ENCODE measurements at places on chromosomes 6 and 20.
A peak's percentile ranks its signal among the peaks of the same experiment; 100 is the strongest.

- DNase-seq = no peak
Observed at GRCh38 chr20:20489648-20490341, 121.9 kb downstream of the INSM1 start.

GRCh38 chr20:47441774-47442150, 59.9 kb upstream of the NCOA3 start:
- no peak for DNase-seq

GRCh38 chr6:100475554-100476320, 11.0 kb upstream of the SIM1 start:
- DNase-seq = no peak

DNA sequence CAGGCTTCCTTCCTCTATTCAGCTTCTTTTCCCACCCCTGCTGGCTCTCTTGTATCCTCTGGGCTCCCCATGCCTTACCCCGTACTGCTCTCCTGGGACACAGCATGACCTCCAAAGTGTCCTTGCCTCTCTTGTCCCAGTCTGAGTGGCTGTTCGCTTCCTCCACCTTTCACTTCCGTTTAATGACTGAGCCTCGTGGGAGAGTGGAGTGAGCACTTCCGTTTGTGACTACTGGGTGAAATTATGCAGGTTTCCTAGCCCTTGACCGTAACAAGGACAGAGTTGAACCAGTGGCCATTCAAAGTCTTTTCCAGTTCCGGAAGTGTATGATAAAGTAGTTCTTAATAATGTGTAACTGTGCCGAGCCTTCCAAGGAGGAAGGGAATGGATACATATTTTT, 109.2 kb downstream of the ARID1B start:
- DNase-seq = peak; percentile 54

DNA sequence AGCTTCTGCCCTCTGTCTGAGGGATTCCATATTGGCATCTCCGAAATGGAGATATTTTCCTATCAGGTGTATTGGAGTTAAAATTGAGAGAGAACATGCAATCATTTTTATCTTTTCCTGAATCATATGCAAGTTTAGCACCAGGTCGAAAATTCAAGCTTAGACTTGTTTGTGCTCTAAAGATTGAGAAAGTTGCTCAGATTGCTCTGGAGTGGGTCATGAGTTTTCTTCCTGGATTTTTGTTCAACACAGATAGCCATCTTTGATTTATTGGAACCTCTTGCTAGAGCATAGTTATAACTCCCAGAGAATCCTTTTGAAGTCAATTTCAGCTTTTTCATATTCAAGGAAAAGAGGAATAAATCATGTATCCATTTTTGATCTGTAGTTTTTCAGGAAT, 373.5 kb upstream of the FLRT3 start:
- no peak for DNase-seq

- no peak for DNase-seq
Observed at GRCh38 chr20:5967469-5967868, 17.0 kb downstream of the MCM8 start.

GRCh38 chr6:81031416-81031815, 721.1 kb downstream of the TENT5A start:
- no peak for DNase-seq

DNA sequence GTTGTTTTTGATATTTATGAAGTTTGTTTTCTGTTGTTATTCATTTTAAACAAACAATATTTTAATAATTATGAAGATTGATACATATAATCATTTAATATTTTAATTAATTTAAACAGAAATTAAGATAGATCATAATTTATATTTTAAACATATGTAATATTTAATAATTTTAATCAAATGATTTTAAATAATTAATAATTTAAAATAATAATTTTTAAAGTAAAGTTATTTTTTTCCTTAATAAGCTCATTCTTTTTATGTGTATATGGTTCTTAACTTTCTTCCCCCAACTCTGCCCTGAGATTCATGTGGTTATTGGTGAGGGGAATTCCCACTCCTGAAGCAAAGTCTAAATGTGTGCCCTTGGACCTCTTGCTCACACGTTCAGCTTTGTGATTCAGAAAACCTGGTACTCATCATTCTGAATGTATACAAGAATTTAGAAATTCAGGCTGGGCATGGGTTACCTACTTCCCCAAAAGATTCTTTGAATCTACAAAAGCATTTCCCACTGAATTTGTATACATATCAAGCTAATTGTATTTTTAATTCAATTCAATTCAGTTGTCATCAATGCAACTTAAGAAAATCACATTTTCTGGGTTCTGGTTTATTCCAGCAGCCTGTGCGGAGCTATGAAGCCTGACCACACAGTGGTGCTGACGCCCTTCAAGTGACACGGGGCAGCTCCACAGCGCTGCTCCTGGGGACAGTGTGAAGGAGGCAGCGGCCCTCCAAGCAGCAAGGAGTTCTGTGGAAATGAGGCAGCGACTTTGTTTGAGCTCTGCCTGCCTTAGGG, 168.9 kb upstream of the UST start:
- DNase-seq = peak; percentile 82

- DNase-seq = no peak
Observed at GRCh38 chr6:37101991-37102298, 68.0 kb upstream of the PIM1 start.

- peak; percentile 53 for DNase-seq
Observed at GRCh38 chr6:148559848-148560433, 186.9 kb upstream of the UST start.

GRCh38 chr6:25035174-25035511, 99.4 kb upstream of the RIPOR2 start:
- no peak for DNase-seq

GRCh38 chr20:6036213-6036612, 17.6 kb downstream of the LRRN4 start:
- no peak for DNase-seq

- no peak for DNase-seq
Observed at GRCh38 chr6:7257521-7258230, 55.3 kb downstream of the SSR1 start.

DNA sequence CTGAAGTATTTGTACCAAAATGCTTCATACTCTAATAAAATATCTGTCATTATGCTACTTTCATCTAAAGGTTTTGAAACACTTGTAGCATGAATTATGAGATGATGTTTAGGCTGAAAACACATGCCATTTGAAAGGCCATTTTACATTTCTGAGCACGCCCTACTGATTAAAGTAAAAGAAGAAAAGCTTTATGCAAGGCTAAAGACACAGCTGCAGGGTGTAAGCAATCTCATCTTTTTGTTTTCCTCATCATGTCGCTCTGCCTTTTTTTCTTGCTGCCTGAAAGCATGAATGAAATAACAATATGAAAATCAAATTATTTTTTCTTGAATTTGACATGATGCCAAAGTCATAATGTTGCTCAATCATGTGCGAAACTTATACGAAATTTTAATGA, 148.6 kb upstream of the ARG1 start:
- DNase-seq = no peak

DNA sequence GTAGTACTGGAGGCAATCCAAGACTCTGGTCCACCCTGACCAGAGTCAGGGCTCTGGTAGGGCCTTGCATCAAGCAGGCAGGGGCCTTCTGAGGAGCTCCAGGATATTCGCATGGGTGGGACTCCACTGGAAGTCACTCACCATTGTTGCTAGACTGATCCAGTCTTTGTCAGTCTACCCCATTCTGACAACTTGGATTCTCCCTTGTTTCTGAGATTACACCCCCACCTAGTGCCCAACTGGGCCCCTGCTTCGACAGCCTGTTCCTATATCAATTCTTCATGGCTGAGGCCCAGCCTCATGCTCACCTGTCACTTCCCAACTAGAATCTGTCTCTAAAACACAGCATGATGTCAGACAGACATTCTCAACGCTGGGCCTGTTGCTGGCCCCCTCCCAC, 5.2 kb downstream of the SLC35D3 start:
- DNase-seq = peak; percentile 50

- DNase-seq = no peak
Observed at GRCh38 chr6:65059568-65059967, 647.5 kb downstream of the EYS start.

DNA sequence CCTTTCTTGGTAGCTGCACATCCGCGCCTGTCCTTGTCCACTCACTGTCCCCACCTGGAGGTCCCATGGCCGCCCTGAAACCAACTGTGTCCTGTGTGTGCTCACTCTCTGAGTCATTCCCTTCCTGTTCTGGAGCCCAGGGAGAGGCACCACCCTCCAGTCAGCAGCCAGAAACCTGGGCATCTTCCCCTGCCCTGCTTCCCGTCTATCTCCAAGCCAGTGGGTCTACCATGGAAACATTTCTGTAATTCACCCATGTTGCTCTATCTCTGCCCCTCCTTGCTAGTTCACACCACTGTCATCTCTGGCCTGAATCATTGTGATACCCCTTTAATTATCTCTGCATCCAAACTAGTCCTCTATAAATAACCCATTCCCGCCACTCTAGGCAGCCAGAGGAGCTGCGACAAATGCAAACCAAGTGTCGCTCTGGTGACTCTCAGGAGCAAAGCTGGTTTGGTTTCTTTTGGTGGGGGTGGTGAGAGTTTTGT, 28.8 kb upstream of the SYNJ2 start:
- no peak for DNase-seq

DNA sequence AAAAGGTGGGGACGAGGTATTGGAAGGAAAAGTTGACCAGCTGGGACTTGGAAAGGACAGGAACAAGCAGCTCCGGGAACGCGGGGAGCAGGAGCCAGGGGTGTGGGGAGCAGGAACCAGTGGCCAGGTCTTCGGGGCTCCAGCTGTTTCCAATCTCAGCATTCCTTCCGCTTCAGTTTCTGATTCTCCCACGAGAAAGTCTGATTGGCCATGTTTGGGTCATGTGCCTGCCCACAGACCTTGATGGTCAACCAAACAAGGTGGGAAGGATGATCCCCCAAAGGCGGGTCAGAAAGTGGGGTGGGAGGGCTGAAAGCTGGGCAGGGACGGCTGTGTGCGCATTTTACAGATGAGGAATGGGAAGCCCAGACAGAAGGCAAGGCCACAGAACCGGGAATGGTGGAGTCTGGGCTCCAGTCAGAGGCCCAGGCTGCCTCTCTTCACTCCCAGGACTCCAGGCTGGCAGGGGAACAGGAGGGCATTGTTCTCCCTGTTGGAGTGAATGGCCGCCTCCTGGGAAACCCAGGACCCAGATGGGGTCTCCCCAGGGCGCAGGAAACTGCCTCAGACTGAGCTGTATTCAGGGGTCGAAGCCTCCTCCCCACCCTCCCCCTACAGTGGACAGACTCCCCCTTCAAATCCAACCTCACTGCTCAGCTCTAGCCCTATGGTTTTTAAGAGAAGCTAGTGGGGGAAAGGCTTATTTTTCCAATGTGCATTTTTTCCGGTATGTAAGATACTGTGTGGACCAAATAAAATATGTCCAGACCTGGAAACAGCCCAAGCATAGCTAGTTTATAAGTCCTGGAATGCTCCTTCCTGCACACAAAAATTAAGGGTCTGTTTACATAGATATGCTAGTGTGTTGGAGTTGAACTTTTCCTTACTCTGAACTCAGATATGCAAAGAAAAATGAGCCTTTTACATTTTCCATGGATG, 12.2 kb upstream of the PTGIS start:
- DNase-seq = peak; percentile 43

- no peak for DNase-seq
Observed at GRCh38 chr20:2122936-2123335, 21.3 kb downstream of the STK35 start.

GRCh38 chr20:63518946-63519667, 1.5 kb upstream of the PPDPF start:
- DNase-seq = no peak

- no peak for DNase-seq
Observed at GRCh38 chr6:41171908-41172307, 9.0 kb upstream of the TREM2 start.

- DNase-seq = no peak
Observed at GRCh38 chr6:52588710-52589091, 11.8 kb upstream of the TRAM2 start.

DNA sequence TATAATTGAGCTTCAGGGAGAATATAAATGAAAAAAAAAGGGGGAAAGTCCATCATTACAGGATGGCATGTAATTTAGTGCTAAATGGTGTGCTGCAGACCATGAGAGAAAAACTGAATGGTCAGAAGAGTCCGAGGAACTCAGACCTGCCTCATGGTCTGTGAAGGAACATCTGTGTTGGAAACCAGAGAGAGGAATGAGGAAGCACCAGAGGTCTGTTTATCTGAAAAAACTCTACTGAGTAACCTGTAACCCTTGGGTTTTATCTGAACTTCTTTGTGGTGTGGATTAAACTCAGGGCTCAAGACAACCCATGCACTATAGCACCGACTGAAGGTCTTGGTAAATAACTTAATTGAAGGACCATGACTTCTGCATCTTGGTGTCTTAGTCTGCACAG, 108.1 kb downstream of the RNF144B start:
- no peak for DNase-seq

GRCh38 chr6:152206072-152206818, 398.8 kb downstream of the ESR1 start:
- DNase-seq = peak; percentile 67

GRCh38 chr20:41960166-41960565, 342.0 kb upstream of the CHD6 start:
- no peak for DNase-seq

DNA sequence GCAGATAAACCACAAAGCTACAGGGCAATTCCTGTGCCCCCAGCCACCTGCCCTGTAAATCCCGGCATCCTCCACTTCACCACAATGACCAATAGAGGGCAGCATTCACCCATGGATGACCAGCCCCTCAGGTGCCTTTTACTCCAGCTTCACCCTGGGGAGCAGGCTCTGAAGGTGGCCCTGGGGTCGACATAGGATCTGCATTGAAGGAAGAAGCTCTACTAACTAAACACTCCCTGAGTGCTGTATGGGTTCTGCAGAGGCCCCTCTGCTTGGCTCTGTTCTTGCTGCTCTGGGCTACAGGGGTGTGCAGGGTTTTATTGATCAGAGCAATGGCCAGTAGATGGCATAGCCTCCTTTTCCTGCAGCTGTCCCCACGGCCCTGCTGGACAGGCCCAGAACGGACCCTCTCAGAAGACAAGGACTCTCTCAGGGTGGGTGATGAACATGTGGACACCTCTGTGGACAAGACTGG, 20.3 kb downstream of the CST4 start:
- DNase-seq = peak; percentile 78

GRCh38 chr6:44387346-44388134, at the start of gene CDC5L:
CDC5L (plus strand) TSS chr6:44387706; CDS start chr6:44387824, 118 bp downstream.
- peak; percentile 99 for DNase-seq

DNA sequence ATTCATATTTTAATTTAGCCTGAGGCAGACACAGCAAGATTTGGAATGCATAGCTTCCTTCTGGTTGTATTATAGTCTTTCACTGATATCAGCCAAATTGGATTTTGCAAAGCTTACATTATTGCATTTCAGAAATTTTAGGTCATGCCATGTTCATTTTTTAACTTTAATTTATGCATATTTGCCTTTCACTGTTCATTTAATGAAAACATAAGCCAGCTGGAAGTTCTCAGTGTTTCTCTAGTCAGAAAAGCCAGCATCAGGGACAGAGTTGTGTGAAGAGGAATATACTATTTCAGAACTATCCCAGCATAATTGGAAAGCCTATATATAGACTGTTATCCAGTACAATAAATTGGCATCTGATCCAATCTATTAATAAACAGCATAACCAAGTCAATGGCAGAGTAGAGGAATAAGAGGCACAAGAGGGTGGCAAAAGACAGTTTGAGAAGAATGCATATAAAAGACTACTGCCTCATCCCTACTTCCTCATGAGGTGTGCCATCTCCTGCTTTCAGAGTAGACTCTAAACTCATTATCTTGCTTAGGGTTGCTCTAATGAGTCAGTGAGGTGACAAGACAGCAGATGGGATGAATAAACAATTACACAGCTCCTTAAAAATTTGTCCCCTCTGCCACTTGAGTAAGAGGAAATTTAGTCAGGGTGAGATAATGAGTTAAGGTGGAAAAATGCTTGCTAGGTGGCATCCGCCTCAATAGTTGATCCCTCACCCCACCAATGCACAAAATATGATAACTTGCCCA, 159.8 kb upstream of the HCRTR2 start:
- no peak for DNase-seq

GRCh38 chr6:169175360-169175887, 78.2 kb downstream of the THBS2 start:
- DNase-seq = no peak
